A549 treated with CpdA at 1 μM for 4 hours (cell line): ENCODE measurements at places on chromosomes 1 and 21. TPM values are rescaled to one million over a fixed set of nuclear protein-coding genes. Genes with fewer than 3 reads are reported as not detected.

Gene VASH2
- total RNA-seq = 2.8 to 6.1 TPM (median 3.9 TPM) in 5 replicates

Gene LHX8
- 1.2 to 1.7 TPM (median 1.5 TPM) in 5 replicates for total RNA-seq

Gene G0S2
- 2.2 to 3.8 TPM (median 3.2 TPM) in 5 replicates for total RNA-seq

Gene AKNAD1
- total RNA-seq = 0.46 to 1.5 TPM (median 0.74 TPM) in 5 replicates

Gene RWDD3
- 9.0 to 11.2 TPM (median 10.6 TPM) in 5 replicates for total RNA-seq

Gene CACNA1S
- 0.02 TPM in 1 of 5 replicates, not detected in the others for total RNA-seq

Gene IRF6
- 0.08 to 0.11 TPM (median 0.08 TPM) in 5 replicates for total RNA-seq
